ENCODE measurements at places on chromosomes 6 and 20. TPM values are rescaled to one million over a fixed set of nuclear protein-coding genes. Genes with fewer than 3 reads are reported as not detected.

GRCh38 chr6:6534399-6534798, 54.1 kb upstream of the LY86 start:
- no peak overlapping the region for H3K4me3 ChIP-seq
- H3K36me3 ChIP-seq = no peaks in the 10 kb centered on the region
- H3K27ac ChIP-seq = no peak overlapping the region

- H3K4me3 ChIP-seq = no peak overlapping the region
- no peaks in the 10 kb centered on the region for H3K27me3 ChIP-seq
- H3K4me1 ChIP-seq = no peaks in the 10 kb centered on the region
- no peak for DNase-seq
- no peak overlapping the region for H3K27ac ChIP-seq
- no peaks in the 10 kb centered on the region for H3K36me3 ChIP-seq
Observed at GRCh38 chr6:3571250-3571681, 114.4 kb upstream of the SLC22A23 start.

OPRM1 gene
- not detected for polyA plus RNA-seq

SYCP2L gene
- polyA plus RNA-seq = 0.13 TPM

ANGPT4 gene
- 0.03 TPM for polyA plus RNA-seq

DNA sequence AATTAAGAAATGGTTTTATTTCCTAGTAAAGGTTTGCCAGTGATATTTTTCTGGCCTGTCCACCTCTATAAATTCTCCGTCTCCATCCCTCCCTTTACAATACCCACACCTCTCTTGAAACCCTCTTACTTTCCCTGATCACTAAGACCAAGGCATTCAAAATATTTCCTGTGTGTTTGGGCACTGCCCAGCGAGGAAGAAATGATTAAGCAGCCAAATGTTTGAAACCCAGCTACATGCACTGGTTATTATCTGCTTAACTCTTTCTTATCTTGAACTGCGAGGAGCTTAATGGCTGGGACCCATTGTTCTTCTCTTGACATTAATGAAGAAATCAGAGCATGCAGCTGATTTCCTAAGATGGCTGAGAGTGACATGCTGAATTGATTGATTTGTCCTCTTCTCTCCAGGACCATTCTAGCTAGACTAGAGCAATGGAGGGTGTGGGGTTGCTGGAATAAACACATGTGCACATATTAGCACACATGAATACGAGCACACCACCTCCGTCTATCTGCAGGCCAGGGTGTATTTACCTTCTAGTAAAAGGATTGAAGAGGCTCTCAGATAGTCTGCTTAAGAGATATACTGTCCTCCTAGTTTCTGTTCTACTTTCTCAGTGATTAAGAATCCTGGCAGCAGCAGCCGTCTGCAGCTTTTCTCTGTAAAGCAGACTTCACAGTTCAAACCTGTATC, 46.1 kb upstream of the PRDM1 start:
- no peaks in the 10 kb centered on the region for H3K27me3 ChIP-seq
- H3K27ac ChIP-seq = no peak overlapping the region
- no peak for DNase-seq
- H3K4me1 ChIP-seq = no peaks in the 10 kb centered on the region
- no peak overlapping the region for H3K4me3 ChIP-seq

ANKRD66 gene
- polyA plus RNA-seq = not detected

DNA sequence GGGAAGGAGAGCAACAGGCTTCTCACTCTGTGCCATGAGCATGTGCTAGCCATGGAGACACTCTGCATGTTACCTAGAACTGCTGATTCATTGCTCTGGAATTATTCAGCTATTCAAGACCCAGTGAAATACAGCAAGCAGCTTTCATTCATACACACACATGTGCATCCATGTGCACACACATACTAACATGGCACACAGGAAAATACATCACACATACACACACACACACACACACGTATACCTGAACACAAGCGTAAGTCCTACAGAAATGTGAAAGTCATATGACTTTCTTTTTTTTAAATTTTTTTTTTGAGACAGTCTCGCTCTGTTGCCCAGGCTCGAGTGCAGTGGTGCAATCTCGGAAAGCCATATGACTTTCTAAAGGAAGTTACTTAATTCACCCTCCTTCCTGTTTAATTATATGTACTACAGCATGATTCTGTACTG, 108.2 kb upstream of the NFATC2 start:
- H3K4me3 ChIP-seq = no peak overlapping the region
- no peak for DNase-seq
- H3K27ac ChIP-seq = no peak overlapping the region
- H3K4me1 ChIP-seq = peaks cover 4% of the 10 kb centered on the region
- H3K27me3 ChIP-seq = no peaks in the 10 kb centered on the region
- no peaks in the 10 kb centered on the region for H3K36me3 ChIP-seq

DNA sequence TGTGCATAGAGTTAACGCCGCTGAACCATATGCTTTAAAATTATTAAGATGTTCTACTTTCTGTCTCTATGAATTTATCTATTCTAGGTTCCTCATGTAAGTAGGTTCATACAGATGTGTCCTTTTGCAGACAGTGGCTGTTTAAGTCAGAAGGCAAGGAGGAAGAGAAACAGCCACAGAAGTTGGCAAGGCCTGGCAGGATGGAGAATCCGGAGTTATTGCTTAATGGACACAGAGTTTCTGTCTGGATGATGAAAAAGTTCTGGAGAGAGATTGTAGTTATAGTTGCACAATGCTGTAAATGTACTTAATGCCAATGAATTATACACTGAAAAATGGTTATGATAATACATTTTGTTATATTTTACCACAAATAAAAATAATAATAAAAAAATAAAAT, 283.6 kb upstream of the CNR1 start:
- H3K4me3 ChIP-seq = no peak overlapping the region
- no peaks in the 10 kb centered on the region for H3K36me3 ChIP-seq
- DNase-seq = no peak
- H3K27ac ChIP-seq = no peak overlapping the region
- H3K4me1 ChIP-seq = no peaks in the 10 kb centered on the region
- H3K27me3 ChIP-seq = no peaks in the 10 kb centered on the region

- H3K4me1 ChIP-seq = peaks cover 28% of the 10 kb centered on the region
- no peak overlapping the region for H3K4me3 ChIP-seq
- no peak overlapping the region for H3K27ac ChIP-seq
- no peaks in the 10 kb centered on the region for H3K27me3 ChIP-seq
Observed at GRCh38 chr6:167850782-167851181, 24.1 kb downstream of the AFDN start.

DNA sequence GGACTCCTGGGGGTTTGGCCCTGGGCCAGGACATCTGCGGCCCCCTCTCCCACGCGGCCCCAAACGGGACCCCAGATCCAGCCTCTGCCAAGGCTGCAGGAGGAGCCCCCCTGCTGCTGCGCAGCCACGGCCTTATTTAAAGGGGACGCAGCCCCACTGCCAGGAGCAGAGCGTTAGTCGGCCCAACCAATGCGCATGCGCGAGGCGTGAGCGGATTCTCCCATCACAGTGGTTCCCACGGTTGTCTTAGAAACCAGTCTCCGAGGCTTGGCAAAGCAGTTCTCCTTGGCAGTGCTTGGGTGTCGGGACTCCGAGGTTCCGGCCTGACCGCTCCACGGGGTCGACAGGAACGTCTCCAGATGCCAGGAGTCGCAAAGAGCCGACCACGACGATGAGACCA, 288.3 kb upstream of the ZNF337 start:
- peak overlapping the region; percentile 46 for H3K4me3 ChIP-seq
- H3K27ac ChIP-seq = no peak overlapping the region
- no peaks in the 10 kb centered on the region for H3K36me3 ChIP-seq
- no peaks in the 10 kb centered on the region for H3K4me1 ChIP-seq

- peak overlapping the region; percentile 11 for H3K4me3 ChIP-seq
- no peaks in the 10 kb centered on the region for H3K4me1 ChIP-seq
- H3K27ac ChIP-seq = peak overlapping the region; percentile 74
- peak; percentile 63 for DNase-seq
- H3K36me3 ChIP-seq = no peaks in the 10 kb centered on the region
Observed at GRCh38 chr20:64051561-64052325, 2.3 kb upstream of the SOX18 start.

PIGU gene
- 17.1 TPM for polyA plus RNA-seq

DNAH8 gene
- not detected for polyA plus RNA-seq

MAP3K4 gene
- polyA plus RNA-seq = 13.5 TPM

DNA sequence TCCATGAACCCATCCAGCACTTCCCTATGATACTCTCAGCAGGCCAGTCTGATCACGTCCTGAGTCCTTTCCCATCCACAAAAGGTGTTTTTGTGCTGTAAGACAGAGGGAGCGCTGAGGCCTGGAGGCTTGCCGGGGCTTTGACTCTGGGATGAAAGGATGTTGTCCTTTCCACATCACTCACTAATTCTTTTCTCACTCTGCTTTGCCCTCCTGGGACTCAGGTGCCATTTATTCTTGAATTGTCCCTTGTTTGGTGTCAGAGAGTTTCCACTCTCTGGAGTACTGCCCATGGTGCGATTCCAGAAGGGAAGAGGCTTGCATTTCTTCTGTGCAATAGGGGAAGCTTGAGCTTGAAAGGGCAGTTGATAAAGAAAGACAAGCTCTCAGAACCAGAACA, 15.3 kb upstream of the TUBB2B start:
- H3K4me1 ChIP-seq = no peaks in the 10 kb centered on the region
- H3K36me3 ChIP-seq = no peaks in the 10 kb centered on the region
- no peak overlapping the region for H3K4me3 ChIP-seq
- H3K27ac ChIP-seq = no peak overlapping the region
- no peak for DNase-seq

PRL gene
- 0.05 TPM for polyA plus RNA-seq

ACAT2 gene
- polyA plus RNA-seq = 1.8 TPM

CBLN4 gene
- 0.03 TPM for polyA plus RNA-seq

MEP1A gene
- not detected for polyA plus RNA-seq

MUC21 gene
- polyA plus RNA-seq = 0.01 TPM

DNA sequence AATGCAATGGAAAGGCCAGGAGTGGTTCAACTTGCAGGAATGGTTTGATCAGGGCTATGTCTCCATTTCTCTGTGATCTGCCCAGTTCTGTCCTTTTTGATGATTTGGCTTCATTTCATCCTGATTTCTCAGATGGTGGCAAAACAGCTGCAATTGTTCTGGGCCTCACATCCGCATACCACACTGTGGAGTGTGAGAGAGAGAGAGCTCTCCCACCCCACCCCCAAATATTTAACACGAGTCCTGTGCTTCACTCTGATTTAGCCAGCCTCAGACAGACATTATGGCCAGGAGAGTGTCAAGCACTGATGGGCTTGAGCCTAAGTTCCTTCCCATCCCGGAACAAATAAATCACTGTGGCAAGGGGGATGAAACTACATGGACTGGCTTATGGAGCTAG, 284.6 kb downstream of the CDC5L start:
- H3K36me3 ChIP-seq = no peaks in the 10 kb centered on the region
- H3K27ac ChIP-seq = no peak overlapping the region
- peaks cover 4% of the 10 kb centered on the region for H3K27me3 ChIP-seq
- DNase-seq = no peak

- no peaks in the 10 kb centered on the region for H3K36me3 ChIP-seq
- H3K27me3 ChIP-seq = no peaks in the 10 kb centered on the region
- H3K4me3 ChIP-seq = no peak overlapping the region
- no peak for DNase-seq
- H3K4me1 ChIP-seq = no peaks in the 10 kb centered on the region
Observed at GRCh38 chr20:9968015-9968414, 66.8 kb upstream of the ANKEF1 start.

PAX1 gene
- 0.16 TPM for polyA plus RNA-seq

DNA sequence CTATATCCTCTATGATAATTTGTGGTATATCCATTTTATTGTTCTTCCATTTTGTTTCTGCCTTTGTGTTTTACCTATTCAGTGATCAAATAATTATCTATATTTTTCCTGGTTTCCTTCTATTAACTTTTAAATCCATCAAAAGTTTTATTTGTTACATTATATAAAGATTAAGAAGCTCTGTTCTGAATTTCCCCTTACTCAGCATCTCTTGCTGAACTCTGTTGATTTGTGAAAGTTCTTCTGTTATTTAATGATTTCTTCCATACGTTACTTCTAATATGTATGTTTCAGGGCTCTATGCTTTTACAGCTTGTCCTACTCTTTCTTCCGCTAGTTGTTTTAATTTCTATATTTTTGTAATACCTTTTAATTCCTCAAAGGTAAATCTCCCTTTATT, 87.1 kb downstream of the LIN28B start:
- no peaks in the 10 kb centered on the region for H3K27me3 ChIP-seq
- H3K36me3 ChIP-seq = no peaks in the 10 kb centered on the region
- no peak overlapping the region for H3K4me3 ChIP-seq
- H3K27ac ChIP-seq = no peak overlapping the region
- H3K4me1 ChIP-seq = no peaks in the 10 kb centered on the region
